CD4-positive, alpha-beta memory T cell (primary cell): ENCODE measurements at places on chromosomes 16 and 17. TPM values are rescaled to one million over a fixed set of nuclear protein-coding genes. Genes with fewer than 3 reads are reported as not detected.

GRCh38 chr17:78680436-78680835 is 101.6 kb downstream of the CYTH1 start:
- DNase-seq, result no peak

Gene STH
- polyA plus RNA-seq, result not detected

DNA sequence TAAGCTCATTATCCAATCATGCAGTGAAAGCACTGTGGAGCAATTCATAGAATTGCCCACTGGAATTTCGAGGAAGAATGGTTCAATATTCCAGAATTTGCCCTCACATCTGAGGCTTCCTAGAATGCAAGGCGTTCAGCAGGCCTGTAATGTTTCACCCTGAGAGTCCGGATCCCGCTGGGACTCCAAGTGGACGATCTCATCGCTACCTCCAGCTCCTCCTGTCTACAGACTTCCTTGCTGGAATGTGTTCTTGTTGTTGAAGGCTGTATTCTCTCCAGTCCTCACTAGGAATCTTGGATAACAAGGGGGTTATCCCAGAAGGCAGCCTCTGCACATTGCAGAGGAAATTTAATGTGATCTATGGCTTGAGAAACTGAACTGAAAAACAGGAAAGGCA is 7.8 kb downstream of the SLC47A1 start:
- DNase-seq, result no peak

DNA sequence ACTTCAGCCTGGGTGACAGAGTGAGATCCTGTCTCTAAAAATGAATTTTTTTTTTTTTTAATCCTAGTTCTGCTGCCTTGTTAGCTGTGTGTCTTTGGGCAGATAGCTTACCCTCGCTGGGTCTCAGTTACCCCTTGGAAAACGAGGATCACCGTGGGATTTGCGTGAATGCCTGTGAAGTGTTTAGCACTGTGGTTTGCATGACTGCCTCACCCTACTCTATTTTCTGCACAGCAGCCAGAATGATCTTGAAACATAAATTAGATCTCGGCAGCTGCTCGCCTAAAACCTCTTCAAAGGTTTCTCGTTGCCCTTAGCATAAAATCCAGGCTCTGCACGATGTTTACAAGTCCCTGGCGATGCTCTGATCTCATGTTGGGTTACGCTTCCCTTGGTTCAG is 71.2 kb upstream of the GRIN2A start:
- no peak for DNase-seq

Gene KRTAP4-5
- not detected for polyA plus RNA-seq

GRCh38 chr17:2962236-2962635 is 101.2 kb downstream of the OR1D5 start:
- DNase-seq, result no peak

Gene PLD6
- 26.6 TPM for polyA plus RNA-seq

Gene WSCD1
- polyA plus RNA-seq, result not detected

- DNase-seq, result no peak
Observed at GRCh38 chr17:6994118-6994598, 1.7 kb upstream of the ALOX12 start.

Gene DHRS7C
- not detected for polyA plus RNA-seq

GRCh38 chr16:15682105-15682570 is 32.1 kb downstream of the NDE1 start:
- DNase-seq, result peak; percentile 26

Gene IKZF3
- polyA plus RNA-seq, result 87.4 TPM
